ENCODE measurements at places on chromosomes 5 and 9.

GRCh38 chr9:85151162-85151561 lies 481.6 kb downstream of the NTRK2 start:
- no peak for DNase-seq

DNA sequence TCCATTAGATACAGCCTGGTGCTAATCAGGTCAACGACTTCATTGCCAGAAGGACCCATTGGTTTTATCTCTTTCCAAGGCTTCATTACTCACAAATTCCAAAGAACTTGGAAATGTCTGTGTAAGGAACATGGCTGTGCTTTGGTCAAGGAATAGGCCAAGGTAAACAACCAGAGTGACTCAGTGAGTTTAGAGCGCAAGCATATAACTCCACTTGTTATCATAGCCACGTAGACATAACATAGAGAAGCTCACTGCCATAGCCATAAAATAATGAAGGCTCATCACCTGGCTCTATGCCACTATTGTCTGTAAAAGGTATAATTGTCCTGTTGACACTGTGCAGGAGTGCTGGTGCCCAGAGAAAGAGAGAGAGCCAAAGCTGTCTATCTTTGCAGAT lies 139.3 kb upstream of the PLCXD3 start:
- DNase-seq: no peak

DNA sequence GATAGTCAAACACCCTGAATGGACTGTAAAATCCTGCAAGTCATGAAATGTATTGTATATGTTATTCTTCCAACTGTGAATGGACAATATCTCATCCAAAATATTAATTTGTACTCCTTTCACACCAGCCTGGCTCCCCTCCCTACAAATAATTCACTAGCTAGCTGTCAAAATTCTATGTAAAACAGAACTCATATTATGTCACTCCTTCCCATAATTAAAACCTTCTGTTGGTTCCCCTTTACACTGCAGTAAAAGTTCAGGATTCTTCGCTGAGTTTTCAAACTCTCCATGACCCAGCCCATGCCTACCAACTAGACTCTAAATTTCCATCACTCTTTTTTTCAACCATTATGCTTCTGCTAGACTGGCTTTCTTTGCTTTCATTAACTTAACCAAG lies 857.1 kb downstream of the TAF11L14 start:
- no peak for DNase-seq

GRCh38 chr5:150143350-150144245 lies 12.0 kb downstream of the PDGFRB start:
- DNase-seq: no peak
